Ecto neural progenitor cell (in vitro differentiated cells): ENCODE measurements at places on chromosomes 6 and 20.
A peak's percentile ranks its signal among the peaks of the same experiment; 100 is the strongest.

DNA sequence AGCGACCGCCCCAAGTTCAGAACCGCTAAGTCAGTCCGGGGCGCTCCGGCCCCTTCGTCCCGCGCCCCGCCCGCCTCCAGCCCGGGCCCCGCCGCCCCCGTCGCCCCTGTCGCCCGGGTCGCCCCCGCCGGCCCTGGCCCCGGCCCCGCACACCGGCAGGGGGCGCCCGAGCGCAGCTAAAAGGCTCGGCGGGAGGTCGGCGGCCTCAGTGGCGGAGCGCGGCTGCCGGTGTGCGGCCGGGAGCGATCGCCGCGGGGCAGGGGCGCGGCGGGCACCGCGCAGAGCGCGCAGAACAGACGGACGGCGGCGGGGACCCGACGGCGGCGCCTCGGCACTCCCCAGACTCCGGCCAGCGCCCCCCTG is at the start of gene FNDC1:
FNDC1 (plus strand) TSS at position 208 of the 363 bp plus-strand sequence. CDS start 197 bp downstream, outside the sequence.
- peak; percentile 79 for DNase-seq

DNA sequence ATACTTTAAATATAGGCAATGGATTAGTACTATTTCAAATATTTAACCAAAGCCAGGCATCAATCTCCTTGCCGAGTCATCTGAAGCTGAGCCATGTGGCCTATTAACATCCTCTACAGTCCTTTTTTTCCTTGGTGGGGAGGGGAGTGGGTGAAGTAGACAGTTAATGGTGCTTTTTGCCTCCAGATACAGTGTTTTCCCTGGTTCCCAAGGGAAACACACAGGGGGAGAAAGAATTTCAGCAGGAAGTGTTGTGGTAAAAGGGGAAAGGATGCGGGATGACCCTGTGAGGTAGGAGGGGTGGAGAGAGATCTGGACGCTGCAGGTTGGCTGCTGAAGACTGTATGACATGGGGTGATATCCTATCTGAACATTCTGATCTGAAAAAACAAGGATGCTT is 9.6 kb downstream of the CLDN20 start:
- DNase-seq: no peak

DNA sequence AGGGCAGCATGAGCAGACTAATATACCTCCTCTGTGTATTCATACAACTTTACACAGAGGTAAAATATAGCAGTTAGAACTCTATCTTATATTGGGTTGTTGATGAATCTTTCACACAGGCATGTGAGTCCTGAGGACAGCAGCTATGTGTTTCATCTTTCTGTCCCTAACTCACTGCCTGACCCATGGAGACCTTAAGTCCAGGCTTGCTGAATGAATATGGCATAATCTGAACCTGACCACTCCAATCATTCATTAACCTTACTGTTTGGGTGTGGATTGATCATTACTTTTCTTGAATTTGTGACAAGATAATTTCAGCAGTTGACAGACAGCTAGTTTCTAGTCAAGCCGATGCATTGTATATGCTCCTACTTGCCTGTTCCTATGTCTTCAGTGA is 27.3 kb upstream of the TSPYL1 start:
- no peak for DNase-seq

- DNase-seq: no peak
Measured at GRCh38 chr6:71220466-71220865, 68.1 kb upstream of the OGFRL1 start.
